Cerebellum (tissue), 4 donors: ENCODE measurements at places on chromosomes 16 and 17.

DNA sequence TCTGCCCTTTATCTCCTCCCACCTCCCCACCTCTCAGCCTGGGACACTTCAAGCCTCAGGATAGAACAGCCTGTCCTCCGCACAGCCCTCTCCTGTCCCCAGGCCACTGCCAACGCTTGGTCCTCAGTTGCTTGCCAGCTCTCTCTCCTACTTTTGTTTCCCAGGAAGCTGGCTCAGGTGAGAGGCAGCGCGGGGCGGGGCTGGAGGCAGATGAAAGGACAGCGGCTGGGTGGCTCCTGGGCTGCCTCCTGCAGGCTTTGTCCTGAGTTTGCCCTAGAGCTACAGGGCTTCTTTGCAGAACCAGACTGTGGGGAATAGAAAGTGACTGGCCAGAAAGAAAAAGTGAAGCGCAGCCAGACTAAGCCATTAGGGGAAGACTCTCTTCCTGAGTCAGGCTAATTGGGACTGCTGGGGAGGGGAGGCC lies 48.2 kb upstream of the CDC42EP4 start:
- DNase-seq: no peak

GRCh38 chr16:11215935-11216556 lies 40.0 kb downstream of the SOCS1 start:
- no peak for DNase-seq

DNA sequence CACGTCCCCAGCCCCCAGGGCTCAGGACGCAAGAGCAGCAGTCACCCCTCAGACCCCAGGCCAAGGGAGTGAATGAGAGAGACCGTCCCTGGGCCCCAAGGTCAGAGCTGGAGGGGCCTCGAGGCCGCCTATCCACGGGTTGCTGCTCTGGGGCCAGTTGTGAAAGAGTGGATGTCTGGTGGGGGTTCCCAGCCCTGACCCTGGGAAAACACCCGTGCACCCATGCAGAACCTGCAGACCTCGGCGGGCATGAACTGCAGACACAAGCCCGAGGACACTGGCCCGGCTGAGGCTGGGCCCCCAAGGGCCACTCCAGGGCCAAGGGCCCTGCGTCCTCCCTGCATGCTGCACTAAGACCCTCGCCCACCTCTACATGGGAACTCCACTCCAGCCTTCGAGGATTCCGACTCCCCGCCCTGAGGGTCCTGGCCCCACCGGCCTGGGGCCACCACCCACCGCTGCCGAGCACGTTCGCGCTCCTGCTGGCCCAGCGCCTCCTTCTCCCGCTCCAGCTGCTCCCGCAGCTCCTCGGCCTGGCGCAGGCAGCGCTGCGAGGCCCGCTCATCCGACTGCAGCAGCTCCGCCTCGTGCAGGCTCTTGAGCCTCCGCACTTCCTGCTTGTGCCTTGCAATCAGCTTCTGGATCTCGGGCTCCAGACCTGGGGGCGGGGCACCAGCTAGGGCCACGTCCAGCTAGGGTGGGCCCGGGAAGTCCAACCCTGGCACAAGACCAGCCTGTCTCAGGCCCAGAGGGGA lies 27.6 kb upstream of the AATK start:
- DNase-seq: no peak

- DNase-seq: no peak
Observed at GRCh38 chr17:75326226-75326848, 37.1 kb upstream of the SLC25A19 start.

DNA sequence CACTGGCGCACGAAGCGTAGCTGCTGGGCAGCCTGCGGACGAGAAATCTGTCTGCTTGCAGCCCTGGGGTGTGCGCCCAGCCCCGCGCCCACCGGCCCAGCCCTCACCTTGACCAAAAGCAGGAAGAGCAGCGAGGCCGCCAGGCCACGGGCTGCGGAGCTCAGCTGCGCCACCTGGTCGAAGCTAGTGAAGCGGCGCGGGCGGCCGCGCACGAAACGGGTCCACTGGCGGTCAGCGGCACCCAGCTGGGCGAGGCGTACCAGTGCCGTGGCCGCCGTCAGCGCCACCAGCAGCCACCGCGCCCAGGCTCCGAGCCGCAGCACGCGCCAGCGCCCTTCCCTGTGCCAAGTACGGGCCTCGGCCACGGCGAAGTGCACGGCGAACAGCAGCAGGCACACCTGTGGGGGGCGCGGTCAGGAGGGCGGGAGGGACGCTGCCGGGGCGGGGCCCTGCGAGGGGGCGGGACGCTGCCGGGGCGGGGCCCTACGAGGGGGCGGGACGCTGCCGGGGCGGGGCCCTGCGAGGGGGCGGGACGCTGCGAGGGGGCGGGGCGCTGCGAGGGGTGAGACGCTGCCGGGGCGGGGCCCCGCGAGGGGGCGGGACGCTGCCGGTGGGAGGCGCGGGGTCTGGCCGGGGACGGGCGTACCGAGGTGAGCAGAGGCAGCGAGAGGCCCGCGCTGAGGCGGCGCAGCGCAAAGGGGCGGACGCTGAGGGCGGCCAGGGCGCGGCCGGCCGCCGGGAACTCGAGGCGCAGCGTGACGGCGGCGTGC lies 43.2 kb downstream of the TSC2 start:
- DNase-seq: peak; percentile 60

- DNase-seq: no peak
Observed at GRCh38 chr16:62568926-62569325, 532.7 kb upstream of the CDH8 start.

GRCh38 chr16:49343291-49343690 lies 30.3 kb upstream of the C16orf78 start:
- DNase-seq: no peak
